Karpas-422 (cell line): ENCODE measurements at places on chromosomes 12 and 14.

DNA sequence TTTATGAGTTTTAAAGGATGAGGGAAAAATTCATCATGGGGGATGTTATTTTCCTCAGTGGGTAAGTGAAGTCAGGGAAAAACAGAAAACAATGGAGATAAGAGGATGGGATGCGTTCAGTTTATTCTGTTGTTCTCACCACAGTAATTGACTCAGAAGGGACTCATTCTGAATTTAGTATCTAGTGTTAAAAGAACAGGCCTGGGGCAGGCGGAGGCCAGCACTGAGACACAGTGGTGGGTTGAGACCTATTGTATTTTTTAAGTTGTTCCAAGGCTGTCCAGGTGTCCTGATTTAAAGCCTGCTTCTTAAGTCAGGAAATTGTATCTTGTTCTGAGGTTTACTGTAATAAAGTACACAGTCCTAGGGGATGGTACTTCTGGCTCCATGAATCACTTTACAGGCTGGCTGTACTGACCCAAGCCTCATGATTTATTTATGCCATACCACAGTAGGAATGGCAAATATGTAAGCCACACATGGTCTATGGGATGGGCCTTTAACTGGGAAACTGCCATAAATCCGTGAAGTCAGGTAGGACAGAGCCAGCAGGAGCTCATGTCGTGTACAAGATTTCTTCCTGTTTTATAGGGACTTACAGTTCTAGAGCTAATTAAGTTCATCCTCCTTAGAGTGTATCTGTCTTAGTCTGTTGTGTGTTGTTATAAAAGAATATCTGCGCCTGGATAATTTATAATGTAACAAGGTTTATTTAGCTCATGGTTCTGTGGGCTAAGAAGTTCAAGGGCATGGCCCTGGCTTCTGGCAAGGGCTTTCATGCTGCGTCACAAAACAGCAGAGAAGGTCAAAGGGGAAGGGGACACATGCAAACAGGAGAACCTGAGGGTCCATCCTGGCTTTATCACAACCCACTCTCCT is 244.1 kb downstream of the FBXL14 start:
- no peak for DNase-seq

- DNase-seq: no peak
These were observed 19.0 kb upstream of the GOLGA3 start for GRCh38 chr12:132847363-132848356.

GRCh38 chr12:95118788-95119179 is 45.4 kb upstream of the NR2C1 start:
- no peak for DNase-seq

- peak; percentile 56 for DNase-seq
These were observed 32.5 kb downstream of the MMP17 start for GRCh38 chr12:131860472-131861260.
